ENCODE measurements at places on chromosomes 6 and 20. TPM values are rescaled to one million over a fixed set of nuclear protein-coding genes. Genes with fewer than 3 reads are reported as not detected.

The SLCO4A1 gene
- 53.6 TPM for total RNA-seq

The SLC35F1 gene
- total RNA-seq = 0.04 TPM

The C20orf204 gene
- 12.8 TPM for total RNA-seq

The LIN28B gene
- total RNA-seq = not detected

The SLC22A2 gene
- not detected for total RNA-seq
